ENCODE measurements at places on chromosomes 1 and 21.

- no peak for DNase-seq
These were observed 183.6 kb upstream of the KIAA0040 start for GRCh38 chr1:175376194-175376593.

DNA sequence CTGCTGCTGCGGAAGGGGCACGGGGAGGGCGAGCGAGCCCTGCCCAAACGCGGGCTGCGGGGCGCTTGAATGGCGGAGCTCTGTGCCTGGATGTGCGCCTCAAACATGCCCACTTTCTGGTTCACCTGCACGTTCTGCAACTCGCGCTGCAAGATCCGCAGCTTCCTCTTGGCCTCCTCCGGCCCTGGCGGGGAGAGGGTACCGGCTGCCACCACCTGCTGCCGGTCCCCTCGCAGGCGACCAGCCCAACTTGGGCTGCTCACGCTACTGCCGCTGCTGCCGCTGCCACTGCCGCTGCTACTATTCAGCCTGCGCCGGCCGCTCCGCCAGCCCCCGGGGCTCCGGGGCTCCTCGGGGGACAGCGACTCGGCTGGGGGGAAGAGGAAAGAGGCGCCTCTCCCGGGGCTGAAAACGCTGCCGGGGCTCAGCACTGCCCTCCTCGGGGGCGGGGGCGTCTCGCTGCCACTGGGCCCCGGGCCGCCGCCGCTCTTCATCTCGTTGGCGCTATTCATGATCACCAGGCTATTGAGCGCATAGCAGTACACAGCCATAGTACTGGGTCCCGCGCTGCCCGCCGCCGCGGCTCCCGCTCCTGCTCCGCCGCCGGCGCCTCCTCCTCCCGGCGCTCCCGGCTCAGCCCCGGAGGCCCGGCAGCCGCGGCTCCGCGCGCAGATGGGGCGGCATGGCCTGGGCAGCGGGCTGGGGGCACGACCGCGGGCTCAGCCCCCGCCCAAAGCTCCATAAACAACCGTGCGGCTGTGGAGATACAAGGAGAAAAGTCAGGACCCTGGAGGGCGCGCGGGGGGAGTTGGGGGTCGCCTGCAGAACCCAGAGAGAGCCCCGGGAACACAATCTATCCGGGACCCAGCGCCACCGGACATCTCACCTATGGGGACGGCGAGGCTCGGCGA, 1.9 kb downstream of the ITPKB start:
- peak; percentile 71 for DNase-seq

DNA sequence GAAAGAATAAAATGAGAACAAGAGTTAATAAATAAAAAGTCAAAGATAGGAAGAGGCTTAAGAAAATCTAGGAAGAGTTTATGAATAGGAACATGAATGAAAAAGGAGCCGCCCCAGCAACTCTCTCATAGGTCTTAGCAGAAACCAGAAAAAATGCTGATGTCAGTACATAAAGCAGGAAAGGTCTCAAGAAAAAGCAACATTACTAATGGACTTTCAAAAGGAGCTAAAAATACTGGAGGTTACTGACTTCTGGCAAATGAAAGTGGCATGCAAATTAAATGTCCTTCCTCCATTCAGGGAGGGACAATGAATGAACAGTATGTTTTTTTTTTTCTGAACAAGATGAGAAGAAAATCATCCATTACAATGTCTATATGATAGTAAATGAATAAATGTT, 387.6 kb downstream of the BRINP2 start:
- DNase-seq: no peak

GRCh38 chr1:6425658-6426057, 1.1 kb downstream of the ESPN start:
- DNase-seq: no peak

DNA sequence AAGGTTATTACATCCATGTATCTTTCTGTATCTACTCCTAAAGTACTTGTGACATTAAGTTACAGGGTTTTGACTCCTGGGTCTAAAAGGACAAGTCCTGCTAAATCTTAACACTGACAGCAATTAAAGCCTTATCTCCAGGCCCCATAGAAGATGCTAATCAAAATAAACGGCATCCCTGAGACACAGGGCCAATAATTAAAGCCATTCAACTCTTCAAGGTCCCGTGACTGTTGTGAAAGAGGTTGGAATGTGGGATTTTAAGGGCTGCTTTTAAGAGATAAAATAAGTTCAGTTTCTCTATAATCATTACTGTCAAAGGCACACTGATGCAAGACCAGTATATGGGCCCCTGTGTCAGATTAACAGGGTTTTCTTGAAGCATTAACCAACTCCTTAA, 8.3 kb downstream of the DNAI4 start:
- no peak for DNase-seq

DNA sequence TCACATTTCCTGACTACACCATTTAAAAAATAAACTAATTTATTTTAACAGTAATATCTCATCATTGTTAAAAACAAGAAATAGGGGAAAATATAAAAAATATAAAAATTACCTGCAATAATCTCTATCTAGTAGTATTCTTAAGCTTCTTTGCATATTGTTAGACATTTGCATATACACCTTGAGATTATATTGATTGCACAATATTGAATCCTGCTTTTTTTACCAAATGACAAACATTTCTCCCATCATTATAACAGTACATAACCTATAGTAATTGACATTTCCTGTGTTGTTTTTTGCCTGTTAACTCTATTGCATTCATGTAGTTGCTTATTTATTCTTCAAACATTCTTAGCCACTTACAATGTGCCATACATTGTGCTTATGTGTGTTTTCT, 11.7 kb upstream of the CR1L start:
- DNase-seq: no peak

Data from posterior cingulate gyrus (tissue), 11 donors.